ENCODE measurements at places on chromosomes 2 and 18.

- DNase-seq: no peak
Measured at GRCh38 chr2:111654829-111655228, 229.2 kb downstream of the ANAPC1 start.

DNA sequence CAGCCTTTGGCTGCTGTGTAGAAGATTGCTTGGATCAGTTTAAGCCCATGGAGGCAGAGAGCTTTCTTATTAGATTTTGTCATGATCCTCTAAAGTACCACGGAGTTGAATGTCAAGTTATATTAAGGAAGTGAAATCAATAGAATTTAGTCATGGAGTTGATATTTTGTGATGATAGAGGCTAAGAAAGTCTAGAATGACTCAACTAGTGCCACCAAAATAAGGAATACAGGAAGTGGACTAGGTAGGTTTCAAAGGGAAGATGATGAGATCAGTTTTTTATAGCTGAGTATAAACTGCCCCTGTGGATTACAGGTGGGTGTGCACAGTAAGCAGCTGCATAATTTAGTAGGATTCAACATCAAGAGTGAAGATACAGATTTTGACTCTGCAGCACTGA is 25.2 kb downstream of the FBXO36 start:
- no peak for DNase-seq

DNA sequence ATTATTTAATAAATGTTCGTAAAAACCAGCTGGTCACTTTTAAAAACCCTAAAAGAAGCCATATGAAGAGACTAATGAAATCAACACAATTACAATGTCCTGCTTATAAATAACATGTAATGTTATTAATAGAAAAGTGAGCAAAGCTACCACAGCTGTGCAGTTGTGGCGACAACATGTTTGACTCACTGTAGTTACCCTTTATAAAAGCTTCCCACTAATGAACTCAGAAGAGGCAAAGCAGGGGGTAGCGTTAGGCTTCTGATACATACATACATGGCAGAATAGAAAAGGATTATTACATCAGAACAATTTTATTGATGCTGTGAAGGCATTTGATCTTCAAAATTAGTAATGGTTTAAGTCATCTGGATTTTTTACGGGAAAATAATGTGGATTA is 219.7 kb downstream of the SLC4A10 start:
- no peak for DNase-seq

GRCh38 chr2:75087736-75088135 is 111.6 kb downstream of the TACR1 start:
- DNase-seq: no peak

DNA sequence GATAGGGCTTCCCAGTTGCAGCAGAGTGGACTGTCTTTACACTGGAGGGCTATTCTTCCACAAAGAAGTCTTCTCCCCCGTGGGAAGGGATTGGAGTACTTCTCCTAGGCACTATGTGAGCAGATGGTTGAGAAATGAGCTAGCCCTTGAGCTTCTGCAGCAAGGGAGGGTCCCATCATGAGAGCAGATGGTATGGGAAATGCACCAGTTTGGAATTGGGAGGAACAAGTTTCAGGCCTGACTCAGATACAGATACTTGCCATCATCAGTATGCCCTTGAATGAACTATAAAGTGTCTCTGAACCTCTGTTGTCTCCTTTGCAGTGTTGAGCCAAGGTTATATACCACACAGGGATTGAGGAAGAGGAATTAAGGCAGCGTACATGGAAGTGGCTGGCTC is 757.4 kb downstream of the RNF144A start:
- no peak for DNase-seq

GRCh38 chr18:41244591-41245037 is 710.4 kb upstream of the PIK3C3 start:
- peak; percentile 4 for DNase-seq

GRCh38 chr2:2181493-2181892 is 149.6 kb downstream of the MYT1L start:
- DNase-seq: no peak

GRCh38 chr2:46803911-46804670 is 111.5 kb downstream of the MCFD2 start:
- DNase-seq: peak; percentile 84

GRCh38 chr2:235599596-235600338 is 105.9 kb downstream of the AGAP1 start:
- DNase-seq: no peak

DNA sequence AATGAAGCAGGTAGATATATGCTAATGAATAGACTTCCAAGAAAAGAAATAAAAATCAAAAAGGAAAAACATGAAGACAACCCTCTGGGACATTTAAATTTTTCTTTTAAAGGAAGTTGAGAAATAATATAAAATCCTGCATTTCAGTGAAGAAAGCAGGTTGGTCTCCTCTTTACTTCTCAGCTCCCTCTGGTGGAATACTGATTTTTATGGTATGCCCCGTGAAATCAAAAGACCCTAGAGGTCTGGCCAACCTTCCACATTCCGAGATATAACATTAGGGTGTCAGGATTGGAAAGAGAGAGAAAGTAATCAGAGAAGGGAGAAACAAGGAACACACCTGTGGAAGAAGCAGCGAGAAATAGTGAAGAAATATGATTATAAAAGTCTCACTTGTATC is 72.7 kb downstream of the DNER start:
- no peak for DNase-seq

DNA sequence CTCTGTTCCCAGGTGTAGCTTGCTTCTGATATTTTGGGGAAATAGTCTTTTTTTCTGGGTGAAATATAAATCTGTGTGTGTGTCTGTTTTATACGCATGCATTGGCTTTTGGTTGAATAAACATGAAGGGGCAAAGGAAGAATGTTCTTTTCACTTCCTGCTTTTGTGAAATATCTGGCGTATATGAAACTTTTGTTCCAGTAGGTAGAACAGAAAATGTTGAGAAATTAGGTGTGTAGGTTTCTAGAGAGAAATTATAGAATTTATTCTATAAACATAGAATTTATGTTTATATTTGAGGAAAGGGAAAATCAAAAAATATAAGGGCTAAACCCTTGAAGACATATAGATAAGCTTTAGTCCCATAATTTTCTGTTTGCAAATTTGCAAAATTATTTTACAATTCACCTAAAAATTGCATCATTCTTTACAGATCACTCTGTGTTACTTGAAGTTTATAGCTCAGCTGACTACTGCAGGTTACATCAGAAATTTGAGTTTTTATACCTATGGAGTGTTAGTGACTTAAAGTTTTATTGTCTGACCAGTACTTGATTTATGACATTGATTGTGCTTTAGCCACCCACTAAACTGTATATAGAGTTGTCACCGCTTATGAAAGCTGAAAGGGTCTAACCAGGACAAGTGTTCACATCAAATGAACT is 116.1 kb downstream of the FAM117B start:
- DNase-seq: no peak

All from renal cortical epithelial cell (primary cell).